Cardiac fibroblast (primary cell): ENCODE measurements at places on chromosomes 2 and 18.
A peak's percentile ranks its signal among the peaks of the same experiment; 100 is the strongest.

- no peak for DNase-seq
Measured at GRCh38 chr2:138455691-138456090, 45.9 kb upstream of the SPOPL start.

- no peak for DNase-seq
Measured at GRCh38 chr2:102310964-102311640, at the start of gene IL1RL1. Gene IL1RL1, plus strand, starts transcription at chr2:102311563. Its CDS starts 26,702 bp downstream, at chr2:102338265.

DNA sequence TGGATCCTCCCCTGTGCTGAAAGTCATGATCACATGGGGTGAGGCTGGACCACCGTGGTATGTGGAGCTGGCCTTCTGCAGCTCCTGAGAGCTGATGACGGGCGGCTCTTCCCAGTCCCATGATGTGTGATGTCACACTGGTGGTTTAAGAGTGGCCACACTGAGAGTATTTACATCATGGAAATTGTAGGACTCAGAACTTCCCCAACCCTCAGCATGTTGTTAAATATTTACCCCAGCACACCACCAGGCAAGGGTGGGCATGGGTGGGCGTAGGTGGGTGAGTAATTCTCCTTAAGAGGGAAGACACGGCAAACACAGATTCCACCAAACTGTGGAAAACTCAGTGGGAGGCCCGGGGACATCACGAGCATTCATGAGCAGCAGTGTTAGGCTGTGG is 106.8 kb downstream of the ALPK2 start:
- no peak for DNase-seq

- no peak for DNase-seq
Measured at GRCh38 chr18:24054130-24054529, 39.6 kb downstream of the TTC39C start.

DNA sequence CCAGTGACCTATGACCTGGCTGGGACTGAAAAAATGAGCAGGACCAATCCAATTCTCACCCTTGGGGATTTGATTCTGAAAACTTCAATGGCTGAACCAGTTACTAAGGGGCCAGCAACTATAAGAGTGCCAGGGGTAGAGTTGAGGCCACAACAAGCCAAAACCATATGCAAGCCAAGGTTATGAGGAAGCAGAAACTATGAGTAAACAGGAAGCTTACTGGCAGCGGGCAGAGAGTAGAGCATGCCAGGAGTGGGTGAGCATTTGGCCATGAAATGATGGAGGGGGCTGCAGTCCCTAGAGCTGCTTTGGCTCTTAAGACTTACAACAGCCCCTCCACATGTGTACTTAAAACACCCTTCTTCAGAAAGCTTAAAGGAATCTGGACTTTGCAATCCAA is 82.4 kb downstream of the RBMS1 start:
- peak; percentile 82 for DNase-seq

DNA sequence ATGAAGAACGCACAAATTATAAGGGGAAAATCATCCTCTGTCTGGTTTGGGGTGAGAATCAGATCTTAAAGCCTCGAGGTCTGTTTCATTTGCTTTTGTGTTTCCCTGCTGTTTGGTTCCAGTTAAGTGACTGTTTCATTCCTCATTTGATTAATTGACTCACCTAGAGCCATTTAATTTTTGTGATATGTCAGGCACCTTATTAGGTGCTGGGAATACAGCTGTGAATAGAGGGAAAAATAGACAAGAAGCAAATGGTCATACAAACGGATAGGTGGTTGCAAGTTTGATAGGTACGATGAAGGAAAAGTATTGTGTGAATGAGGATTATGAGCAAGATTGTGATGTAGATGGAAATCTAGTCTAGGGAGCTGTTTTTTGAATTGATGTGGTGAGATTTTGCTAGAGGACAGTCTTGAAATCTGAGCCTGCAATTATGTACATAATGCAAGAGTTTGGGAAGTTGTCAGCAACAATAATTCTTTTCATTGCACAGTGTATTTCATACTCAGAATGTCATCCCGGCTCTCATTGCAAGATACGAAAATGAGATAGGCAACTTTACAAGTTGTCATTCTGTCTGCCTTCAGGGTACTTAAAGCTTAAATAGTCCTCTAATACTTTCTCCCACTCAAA is 2.2 kb downstream of the ACSL3 start:
- no peak for DNase-seq

- DNase-seq, result no peak
Measured at GRCh38 chr2:25286025-25286400, 55.7 kb downstream of the DNMT3A start.

GRCh38 chr18:33432857-33433256 is 7.7 kb downstream of the CCDC178 start:
- DNase-seq, result no peak

DNA sequence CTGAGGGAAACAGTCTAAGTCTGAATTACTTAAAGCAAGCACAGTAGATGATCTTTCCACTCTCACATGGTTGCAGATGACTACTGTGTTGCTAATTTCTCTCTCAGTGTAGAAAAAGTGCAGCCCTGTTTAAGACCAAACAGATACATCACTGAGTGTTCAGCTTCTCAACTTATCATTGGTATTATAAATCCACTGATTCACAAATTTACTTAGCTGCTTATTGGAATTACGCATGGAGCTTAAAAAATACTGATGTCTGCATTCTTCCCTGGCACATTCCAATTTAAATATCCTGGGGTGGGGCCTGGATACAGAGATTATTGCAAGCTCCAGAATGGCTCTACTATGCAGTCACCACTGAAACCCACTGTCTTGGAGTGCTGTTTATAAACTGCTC is 411.2 kb downstream of the RND3 start:
- DNase-seq, result peak; percentile 41

DNA sequence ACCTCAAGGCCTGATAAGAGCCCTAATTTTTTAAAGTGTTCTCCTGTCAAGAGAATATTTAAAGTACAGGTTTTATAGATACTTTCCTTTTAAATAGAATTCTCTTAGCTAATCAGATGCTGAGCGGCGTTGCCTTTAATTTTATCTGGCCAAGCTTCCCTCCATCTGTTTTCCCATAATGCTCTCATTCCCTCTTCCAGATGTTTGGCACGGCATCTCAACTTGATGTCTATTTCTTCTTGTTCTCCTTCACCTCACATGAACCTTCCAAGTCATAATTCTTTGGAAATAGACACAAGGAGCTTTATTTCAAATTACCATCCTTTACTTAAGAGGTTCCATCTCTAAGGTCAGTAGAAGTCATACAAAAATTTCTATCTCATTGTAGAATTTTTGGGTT is 76.1 kb upstream of the CPO start:
- no peak for DNase-seq

GRCh38 chr18:9671214-9671613 is 36.9 kb upstream of the RAB31 start:
- no peak for DNase-seq

DNA sequence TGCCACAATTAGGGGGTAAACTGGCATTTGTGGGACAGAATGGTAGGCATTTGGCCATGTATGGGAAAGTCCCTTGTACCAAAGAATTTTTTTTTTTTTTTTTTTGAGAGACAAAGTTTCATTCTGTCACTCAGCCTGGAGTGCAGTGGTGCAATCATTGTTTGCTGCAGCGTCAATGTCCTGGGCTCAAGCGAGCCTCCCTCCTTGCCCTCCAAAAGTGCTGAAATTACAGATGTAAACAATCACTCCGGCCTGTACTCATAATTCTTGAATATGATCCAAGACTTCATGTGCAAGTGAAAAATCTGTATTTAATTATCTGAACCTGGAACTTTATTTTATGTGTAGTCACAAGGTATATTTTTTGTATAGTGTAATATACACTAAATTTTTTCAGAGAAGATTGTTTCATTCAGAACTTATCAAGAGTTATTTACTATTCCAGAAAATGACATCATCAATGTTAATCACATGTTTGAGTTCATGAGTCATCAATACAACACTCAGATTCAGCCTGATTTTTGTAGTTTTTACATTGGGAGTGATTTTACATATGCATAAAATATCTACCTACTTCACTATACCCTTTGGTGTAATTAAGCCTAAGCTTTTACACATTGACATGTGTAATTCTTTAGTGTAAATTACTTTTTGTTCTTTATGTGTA is 138.7 kb upstream of the L3MBTL4 start:
- DNase-seq, result peak; percentile 5

DNA sequence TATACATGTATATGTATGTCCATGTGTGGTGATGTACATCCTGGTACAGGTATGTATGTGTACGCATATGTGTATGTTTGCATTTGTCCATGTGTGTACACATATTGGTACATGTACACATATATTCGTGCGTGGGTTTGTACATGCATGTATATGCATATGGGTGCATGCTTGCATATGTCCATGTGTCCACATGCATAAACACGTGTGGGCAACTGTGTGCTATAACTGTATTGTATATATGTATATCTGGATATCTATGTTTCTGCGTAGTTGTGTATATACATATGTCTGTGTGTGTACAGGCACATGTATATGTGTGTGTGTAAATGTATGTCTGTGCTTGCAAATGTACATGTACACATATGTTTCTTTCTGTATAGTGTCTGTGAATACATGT is 858.5 kb downstream of the CNTNAP5 start:
- no peak for DNase-seq

- DNase-seq, result no peak
Measured at GRCh38 chr2:172677363-172677762, 58.3 kb upstream of the RAPGEF4 start.

DNA sequence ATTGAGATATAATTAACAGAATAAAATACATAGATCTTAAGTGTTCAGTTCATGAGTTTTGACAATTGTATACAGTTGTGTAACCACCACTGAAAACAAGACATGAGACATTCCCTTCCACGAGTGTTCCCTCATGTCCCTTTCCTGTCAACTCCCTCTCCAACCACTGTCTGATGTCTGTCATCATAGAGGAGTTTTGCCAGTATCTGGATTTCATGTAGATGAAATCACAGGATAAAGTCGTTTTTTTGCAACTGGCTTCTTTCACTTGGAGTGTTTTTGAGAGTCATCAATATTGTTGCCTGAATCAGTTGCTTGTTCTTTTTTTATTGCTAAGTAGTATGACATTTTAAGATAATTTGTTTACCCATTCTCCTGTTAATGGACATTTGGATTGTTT is 52.7 kb downstream of the RBMS1 start:
- no peak for DNase-seq
